Right renal pelvis (tissue), 4 donors: ENCODE measurements at places on chromosomes 16 and 17. TPM values are rescaled to one million over a fixed set of nuclear protein-coding genes. Genes with fewer than 3 reads are reported as not detected.

DNA sequence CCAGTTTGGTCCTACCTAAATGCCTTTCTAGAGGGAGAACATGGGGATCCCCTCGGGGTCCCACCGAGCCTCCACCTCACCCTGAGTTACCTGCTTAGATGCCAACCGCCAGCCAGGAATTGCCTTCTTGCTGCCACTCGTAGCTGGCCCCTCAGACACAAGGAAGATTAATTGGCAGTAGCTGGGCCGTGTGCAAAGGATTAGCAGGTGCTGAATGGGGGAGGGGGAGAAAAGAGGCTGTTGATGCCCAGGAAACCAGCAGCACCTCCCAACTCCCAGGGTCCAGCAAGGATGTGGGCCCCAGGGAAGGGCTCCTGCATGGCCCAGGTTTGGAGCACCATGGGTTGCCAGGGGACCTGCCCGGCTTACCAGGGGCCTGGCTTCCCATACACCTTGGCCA lies at the start of gene CNGB1:
CNGB1 (minus strand) TSS at position 159 of the 400 bp plus-strand sequence. CDS start 3,842 bp downstream, outside the sequence.
- DNase-seq: no peak

- DNase-seq: no peak
Measured at GRCh38 chr17:1174263-1174880, 5.4 kb downstream of the ABR start.

GRCh38 chr16:81473558-81473957 lies 28.9 kb downstream of the CMIP start:
- DNase-seq: no peak

DNA sequence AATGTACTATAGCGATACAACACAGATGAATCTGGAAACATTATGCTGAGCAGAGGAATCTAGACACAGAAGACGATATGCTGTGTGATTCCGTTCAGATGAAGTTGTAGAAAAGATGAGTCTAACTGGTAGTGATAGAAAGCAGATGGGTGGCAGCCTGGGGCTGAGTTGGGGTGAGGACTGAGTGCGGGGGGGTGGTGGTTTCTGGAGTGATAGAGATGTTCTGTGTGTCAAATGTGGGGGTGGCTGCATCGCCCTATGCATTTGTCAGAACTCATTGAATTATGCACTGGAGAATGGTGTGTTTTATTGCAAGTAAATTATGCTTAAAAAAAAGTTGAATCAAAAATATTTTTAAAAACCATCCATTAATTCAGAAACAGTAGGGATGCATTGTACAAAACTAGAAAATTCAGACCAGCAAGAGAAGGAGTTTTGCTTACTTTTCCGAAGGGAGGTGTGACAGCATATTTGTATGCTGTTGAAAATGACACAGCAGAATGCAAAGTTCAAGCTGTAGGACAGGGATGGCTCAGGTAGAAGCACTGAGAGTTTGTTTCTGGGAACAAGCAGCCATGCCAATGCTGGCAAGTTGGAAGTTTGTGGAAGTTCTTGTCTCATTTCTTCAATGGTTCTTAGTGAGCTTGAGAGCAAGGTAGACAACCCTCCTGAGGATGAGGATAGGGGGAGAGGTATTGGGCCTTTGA lies 13.0 kb upstream of the DRG2 start:
- no peak for DNase-seq

Gene HOXB5
- polyA plus RNA-seq: 34.3 TPM

GRCh38 chr16:2799859-2800226 lies 1.6 kb downstream of the PRSS41 start:
- DNase-seq: no peak

DNA sequence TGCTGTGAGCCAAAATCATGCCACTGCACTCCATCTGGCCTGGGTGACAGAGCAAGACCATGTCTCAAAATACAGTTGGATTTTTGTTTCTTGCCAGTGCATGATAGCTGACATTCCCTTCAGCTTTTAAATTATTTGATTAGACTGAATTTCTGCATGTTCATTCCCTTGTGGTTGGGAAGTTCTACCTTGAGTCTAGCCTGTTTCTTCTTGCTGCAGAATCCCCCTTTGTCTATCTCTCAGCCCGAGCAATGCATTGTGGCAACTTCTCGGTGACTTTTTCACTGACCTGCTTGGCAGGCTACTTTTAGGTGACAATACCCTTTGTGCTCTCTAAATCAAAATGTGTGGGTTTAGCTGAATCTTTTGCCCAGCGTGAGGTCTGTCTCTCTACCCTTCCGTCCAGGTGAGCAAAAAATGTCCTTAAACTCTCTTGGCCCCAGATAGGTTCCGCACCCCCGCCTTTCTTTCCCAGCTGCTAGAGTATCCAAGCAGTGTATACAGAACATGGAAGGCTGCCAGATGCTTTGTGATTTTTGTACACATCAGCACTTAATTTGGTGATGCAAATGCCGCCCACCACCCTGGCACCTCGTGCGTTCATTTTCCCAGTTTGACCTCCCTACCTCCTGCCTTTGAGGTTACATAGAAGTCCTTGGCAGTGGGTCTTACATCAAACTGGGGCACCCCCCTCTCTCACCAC lies 130.2 kb downstream of the ABCC6 start:
- DNase-seq: no peak

Gene ABCC3
- polyA plus RNA-seq: 6.9 TPM

Gene TMEM11
- polyA plus RNA-seq: 25.0 TPM

Gene PIPOX
- polyA plus RNA-seq: 11.6 TPM

DNA sequence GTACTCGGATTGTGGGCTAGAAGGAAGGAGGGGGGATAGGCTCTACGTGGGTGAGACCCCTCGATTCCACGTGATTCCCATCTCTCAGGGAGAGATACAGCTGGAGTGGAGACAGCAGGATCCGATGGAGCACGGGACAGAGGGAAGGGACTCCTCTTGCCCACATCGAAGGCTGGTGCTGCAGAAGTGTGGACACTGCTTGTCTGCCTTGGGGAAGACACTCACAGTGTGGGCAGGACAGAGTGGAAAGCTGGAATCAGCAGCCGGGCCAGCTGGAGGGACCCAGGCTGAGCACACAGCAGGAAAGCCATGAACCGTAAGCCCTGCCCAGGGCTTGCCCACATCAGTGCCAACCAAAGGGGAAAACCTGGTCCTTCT lies 42.1 kb upstream of the RPH3AL start:
- no peak for DNase-seq

- no peak for DNase-seq
Measured at GRCh38 chr16:31000671-31001382, 9.6 kb downstream of the STX1B start.

GRCh38 chr17:56038131-56038530 lies 115.1 kb upstream of the ANKFN1 start:
- no peak for DNase-seq

- no peak for DNase-seq
Measured at GRCh38 chr17:81103379-81103778, 61.9 kb upstream of the PVALEF start.

GRCh38 chr17:4219241-4219640 lies 44.5 kb downstream of the ANKFY1 start:
- DNase-seq: no peak

Gene MT1E
- 34.1 TPM for polyA plus RNA-seq

- no peak for DNase-seq
Measured at GRCh38 chr16:2473999-2474876, 689 bp upstream of the TBC1D24 start.
